GM03348 (cell line): ENCODE measurements at places on chromosomes 12 and 14.

DNA sequence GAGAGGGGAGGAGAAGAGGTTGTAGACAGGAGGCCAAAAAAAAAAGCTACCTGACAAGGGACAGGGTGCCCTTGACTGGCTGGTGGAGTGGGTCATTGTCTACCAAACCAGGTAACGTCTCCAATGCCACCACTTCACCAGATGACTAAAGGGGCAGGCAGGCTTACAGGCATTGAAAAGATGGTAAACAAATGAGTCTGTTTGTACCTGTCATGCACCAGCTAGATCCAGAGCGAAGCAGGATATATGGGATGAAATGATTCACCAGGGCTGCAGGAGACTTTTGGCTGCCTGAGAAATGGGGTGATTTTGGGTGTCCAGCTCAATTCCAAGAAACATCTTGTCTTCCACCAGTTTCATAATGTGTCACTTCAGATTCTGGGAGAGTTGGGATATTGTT, 4.0 kb downstream of the C12orf54 start:
- no peak for DNase-seq

GRCh38 chr12:42445891-42446290, 119.9 kb downstream of the PPHLN1 start:
- DNase-seq, result no peak

DNA sequence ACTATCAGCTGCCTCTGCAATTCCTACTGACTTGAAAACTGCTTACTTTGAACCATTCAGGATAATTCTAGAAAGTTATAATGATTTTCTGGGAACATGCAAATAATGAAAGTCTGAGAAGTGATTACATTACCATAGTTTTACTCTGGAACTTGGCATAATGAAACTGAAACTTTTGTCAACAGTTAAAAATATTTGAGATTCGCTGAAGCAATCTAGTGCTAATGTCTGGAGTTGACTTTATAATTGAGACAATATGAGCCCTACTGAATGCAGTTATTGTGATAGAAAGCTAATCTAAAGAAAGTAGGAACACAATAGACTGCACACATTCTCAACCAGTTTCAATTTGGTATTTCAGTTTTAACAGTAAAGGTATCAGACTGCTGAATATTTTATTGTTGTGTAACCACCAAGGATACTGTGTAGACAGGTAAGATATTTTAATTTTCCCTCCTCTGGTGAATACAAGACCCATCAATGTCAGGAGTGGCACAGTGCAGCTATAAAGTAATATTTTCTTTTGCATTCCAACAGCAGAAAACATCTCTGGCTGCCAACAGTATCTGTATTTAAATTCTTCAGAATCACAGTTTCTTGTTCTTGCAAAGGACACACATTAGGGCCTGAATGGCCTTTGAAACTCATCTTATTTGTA, 483.5 kb downstream of the ATP23 start:
- DNase-seq, result no peak

DNA sequence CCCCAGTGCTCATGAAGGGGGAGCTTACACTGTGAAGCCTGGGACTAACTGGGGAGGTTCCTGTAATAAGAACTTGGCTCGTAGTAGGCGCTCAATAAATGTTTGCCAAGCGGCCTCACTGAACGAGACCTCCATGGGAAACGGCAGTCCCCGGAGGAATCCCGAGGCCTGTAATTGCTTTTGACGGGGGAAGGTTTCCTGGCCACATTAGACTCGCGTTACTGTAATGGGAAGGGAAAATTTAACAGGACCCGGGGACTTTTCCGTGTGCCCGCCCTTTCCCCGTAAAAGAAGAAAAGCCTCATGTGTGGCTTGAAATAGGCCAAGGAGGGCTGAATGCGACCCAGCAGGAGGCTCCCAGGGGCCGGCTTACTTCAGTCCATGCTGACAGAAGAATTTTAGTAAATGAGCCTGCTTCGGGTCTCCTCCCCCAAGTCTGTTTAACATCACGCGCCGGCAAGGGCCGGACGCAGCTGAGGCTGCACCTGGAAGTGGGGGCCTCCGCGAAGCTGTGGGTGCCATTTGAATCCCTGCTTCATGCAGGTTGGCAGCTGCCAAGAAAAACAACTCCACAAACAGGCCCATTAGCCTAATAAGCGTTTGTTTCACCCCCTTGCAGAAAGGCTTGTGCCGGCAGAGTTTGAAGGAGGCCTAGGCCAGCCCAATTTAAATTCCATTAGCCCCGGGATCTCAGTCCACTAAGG, 39.8 kb upstream of the PWP1 start:
- DNase-seq, result no peak

- no peak for DNase-seq
Observed at GRCh38 chr12:37541356-37541755, 775.2 kb upstream of the ALG10B start.

DNA sequence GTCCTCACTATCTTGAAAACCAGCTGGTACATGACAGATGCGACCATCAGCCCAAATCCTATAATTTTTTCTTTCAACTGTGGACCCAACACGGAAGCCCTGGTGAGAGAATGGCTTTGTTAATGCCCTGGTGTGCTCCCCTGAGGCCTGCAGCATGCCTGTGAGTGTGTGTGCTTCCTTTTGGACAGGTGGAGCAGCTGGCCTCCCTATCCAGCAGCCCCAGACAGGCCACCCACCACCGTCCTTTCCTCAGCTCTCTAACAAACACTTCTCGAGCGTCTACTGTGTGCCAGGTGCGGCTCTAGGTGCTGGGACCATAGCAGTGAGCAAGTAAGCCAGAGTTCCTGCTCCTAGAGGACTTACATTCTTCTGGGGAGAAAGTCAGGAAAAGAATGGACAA, 78.9 kb upstream of the GZMB start:
- DNase-seq, result no peak

DNA sequence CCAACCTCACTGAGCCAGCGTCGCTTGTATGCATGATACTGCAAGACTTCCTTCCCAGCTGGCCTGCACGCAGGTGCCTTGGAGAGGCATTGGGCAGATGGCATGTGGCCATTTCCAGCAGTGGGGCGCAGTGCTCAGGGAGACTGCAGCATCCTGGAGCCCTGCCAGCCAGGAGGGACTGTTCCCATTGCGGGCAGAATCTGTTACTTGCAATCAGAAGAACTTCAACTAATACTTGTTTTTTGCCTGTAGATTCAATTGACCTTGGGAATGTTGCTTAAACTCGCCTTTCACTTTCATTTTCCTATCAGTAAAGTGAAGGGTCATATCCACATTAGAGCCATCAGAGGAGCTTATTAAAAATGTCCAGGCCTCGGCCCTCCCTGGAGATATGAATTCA, 29.8 kb downstream of the ANKRD9 start:
- DNase-seq, result no peak

DNA sequence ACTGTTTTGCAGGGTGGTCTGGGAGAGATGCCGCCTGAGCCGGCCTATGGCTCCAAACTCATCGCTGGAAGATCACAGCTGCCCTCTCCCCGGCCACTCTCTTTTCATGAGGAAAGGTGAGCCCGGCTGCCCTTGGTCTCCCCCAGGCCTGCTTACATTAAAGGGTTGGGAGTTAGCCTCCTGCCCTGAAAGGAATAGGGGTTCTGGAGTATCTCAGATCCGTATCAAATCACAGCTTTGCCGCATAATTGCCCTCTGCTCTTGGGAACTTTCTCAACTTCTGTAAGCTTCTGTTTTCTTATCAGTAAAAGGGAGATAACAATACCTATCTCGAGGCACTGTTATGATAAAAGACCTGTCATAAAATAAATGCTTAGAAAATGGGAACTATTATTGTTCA, 17.6 kb downstream of the PHLDA1 start:
- no peak for DNase-seq

DNA sequence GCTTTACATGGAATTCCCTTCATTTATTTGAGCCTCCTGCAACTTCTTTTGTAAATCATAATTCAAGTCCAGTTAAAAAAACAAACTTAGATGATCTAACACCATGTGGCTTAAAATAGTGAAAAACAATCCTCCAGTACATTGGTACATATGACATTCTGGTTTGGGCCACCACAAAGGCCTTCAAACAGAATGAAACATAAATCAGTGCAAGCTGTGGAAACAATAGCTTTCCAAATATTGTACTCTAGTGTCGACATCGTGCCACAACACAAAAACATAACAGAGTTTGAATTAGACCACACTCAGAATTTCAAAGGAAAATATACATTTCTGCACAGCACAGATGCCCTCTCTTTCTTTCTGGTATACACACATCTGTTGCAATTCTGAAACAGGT, 751.3 kb downstream of the SLC6A15 start:
- DNase-seq, result no peak

DNA sequence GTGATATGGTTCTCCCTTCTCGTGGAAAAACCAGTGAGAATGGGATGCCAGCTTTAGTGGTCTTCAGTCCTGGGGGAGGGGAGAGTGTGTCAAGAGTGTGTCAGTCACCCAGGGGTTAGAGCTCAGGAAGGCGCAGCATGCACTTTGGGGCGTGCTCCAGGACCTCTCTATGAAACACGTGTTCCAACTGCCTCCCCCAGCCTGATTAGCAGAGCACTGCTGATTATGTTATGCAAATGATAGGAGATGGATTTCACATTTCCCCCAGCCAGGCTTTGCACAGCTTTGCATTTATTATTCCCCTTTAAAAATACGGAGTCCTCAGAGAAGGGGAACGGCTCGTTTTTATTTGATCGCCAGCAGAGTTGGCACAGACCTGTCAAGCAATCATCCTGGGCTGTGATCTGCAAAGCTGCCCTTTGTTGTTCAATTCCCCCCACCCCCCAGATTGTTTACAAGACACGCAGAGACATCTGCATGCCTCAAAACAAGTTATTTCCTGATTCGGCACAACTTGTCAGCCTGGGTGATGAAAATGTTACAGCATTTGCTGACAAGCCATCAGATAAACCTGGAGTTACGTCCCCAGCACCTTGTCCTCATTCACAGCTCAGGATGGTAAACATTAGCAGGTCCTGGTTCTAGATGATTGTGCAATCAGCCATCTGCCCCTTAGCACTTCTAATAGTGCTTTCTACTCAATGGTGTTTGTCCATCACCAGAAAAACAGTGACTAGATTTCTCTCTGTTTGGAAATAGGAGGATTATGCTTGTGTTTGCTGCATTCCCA, 196.5 kb downstream of the NOVA1 start:
- DNase-seq, result no peak

DNA sequence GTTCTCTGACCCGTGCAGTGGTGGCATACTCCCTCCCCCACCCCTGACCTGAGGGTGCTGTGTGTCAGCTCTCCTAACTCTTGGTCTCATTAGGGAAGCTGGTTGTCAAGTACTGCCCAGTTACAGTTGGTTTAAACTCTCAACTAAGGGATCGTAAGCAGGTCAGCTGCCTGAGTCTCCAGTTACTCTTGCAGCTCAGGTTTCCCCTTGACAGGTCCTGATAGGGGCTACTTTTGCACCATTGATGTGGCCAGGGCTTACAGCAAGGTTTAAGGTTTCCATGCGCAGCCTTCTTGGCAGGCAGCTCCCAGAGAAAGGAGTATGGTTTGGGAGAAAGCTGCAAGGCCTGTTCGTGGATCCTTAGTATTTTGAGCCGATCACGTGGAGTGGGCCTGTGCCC, 74.5 kb downstream of the ETV6 start:
- no peak for DNase-seq

- no peak for DNase-seq
Observed at GRCh38 chr14:101098177-101098576, 194.7 kb upstream of the RTL1 start.

DNA sequence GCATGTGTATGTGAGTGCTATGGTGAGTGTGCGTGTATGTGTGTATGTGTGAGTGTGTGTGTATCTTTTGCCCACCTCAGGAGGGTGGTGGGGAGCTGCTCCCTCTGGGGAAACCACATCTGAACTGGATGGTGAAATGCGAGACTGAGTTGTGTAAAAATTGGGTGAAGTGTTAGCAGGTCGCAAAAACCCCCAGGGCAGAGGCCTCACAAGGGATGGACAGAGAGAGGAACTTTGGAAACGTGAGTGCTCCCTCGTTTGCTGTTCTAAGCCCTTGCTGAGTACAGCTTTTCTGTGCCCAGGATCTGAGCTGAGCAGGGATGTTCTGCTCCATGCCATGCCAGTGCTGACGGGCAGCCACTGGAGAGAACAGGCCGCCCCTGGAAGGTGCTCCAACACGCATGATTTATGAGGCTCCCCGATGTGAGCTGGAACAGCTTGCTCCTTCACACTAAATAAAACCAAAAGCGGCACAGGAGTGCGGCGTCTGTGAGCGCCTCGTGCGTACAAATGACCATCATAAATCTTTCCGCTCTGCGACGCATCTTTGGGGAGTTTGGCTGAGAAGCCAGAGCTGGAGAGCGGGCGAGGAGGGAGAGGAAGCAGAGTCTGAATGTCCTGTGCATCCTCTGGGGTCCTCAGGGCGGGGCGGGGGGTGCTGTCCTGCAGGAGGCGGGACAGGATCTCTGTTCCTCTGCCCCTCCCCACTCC, 14.1 kb upstream of the GALNT9 start:
- no peak for DNase-seq

- DNase-seq, result no peak
Observed at GRCh38 chr12:45933504-45933903, 56.9 kb downstream of the SCAF11 start.

DNA sequence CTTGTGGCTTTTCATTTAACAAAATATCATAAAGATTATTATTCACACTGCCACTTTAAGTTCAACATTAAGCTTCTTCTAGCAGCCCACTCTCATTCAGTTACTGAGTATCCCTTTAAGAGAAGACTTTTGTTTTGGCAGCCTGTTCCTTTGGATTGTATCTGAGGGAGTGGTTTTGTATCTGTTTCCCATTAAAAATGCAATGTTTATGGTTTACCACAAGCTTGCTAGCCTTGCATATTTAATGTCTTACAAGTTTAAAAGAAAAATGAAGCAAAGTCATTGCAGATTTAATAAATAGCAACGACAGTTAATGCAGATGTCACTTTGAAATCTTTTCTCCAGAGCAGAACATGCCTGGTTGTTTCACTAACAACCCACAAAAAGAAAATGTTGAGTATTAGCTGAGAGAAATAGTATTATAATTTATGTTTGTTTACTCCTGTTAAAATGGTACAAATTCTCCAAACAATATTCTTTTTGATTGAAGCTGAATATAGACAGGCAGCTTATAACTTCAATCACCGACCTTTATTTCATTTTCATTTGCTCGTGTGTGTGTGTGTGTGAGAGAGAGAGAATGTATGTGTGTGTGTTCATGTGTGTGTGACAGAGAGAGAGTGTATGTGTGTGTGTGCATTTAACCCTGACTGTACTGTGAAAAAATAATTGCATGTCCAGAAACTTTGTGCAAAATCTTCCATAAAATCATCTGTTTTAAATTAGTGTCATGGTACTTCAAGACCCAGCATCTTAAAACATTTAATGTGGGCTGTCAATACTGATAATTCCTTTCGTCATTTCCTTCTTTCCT, 1.8 kb downstream of the DCN start:
- peak; percentile 45 for DNase-seq
